ENCODE measurements at places on chromosomes 13 and 19. TPM values are rescaled to one million over a fixed set of nuclear protein-coding genes. Genes with fewer than 3 reads are reported as not detected.

The MISP gene
- not detected for total RNA-seq

The KLK6 gene
- total RNA-seq = not detected

GRCh38 chr13:66915596-66916185 is 314.4 kb downstream of the PCDH9 start:
- DNase-seq = peak; percentile 2

DNA sequence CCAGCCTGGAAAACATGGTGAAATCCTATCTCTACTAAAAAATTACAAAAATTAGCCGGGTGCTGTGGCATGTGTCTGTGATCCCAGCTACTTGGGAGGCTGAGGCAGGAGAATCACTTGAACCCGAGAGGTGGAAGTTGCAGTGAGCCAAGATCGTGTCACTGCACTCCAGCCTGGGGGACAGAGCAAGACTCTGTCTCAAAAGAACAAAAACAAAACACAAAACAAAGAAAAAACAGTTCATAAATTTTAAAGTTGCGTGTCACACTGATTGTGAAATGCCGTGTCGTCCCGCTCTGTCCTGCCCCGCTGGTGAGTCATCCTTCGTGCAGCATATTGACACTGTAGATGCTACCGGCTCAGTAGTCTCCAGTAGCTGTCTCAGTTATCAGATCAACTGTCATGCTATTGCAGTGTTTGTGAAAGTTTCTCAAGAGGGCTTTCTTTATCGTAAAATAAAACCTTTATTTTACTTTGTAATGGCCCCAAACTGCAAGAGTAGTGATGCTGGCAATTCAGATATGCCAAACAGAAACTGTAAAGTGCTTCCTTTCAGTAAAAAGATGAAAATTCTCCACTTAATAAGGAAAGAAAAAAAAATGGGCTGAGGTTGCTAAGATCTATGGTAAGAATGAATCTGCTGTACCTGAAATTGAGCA is 36.4 kb upstream of the IGFL1 start:
- DNase-seq = peak; percentile 10

- peak; percentile 38 for DNase-seq
Measured at GRCh38 chr19:55305491-55305890, 19.6 kb downstream of the TMEM150B start.

- DNase-seq = no peak
Measured at GRCh38 chr19:4717966-4718701, 5.5 kb downstream of the DPP9 start.

DNA sequence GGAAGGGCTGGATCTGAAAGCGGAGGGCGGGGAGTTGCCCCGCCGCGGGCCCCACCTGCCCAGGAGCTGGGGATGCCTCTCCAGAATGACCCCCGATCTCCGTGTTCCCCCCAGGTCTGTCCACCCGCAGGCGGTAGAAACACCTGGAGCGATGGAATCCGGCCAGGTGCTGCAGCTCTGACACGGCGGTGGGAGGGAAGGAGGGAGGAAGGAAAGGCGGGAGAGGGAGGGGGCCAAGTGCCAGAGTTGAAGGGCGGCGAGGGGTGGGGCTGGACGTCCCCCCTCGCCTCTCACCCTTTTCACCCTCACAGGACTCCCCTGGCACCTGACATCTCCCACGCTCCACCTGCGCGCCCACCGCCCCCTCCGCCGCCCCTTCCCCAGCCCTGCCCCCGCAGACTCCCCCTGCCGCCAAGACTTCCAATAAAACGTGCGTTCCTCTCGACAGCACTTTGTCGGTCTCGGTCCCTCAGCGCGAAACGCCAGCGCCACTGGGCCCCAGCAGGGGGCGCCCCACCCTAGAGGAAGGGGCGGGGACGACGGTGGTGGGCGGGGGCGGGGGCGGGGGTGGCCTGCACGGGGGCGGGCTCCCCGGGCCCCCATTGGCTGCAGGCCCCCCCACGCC is 337 bp upstream of the FXYD7 start:
- DNase-seq = peak; percentile 86

DNA sequence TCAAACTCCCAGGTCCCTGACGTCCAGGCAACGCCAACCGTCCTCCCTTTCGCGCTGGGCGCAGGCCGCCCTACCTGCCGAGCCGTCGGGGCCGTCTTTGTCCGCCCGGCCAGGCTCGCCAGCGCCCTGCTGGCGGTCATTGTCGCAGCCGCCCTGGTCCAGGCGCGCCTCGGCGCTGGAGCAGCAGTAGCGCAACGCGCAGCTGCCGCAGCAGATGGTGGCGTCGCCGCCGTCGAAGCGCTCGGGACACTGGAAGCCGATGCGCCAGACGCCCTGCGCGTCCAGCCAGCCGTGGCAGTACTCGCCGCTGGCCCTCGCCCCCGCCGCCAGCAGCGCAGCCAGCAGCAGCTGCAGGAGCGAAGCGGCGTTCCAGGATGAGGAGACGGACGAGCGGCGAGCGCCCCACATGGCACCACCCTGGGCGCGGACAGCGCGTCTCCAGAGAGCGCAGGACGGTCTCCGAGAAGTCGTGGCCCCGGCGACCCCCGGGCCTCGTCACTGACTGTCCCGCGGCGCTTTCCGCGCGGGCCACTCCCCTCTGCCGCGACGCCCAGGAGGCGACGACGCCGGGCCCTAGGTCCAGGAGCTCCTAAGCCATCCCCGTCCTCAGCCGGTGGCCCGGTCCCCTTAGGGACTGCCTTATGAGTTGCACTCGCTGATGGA is 1.1 kb downstream of the SHISA2 start:
- DNase-seq = no peak

DNA sequence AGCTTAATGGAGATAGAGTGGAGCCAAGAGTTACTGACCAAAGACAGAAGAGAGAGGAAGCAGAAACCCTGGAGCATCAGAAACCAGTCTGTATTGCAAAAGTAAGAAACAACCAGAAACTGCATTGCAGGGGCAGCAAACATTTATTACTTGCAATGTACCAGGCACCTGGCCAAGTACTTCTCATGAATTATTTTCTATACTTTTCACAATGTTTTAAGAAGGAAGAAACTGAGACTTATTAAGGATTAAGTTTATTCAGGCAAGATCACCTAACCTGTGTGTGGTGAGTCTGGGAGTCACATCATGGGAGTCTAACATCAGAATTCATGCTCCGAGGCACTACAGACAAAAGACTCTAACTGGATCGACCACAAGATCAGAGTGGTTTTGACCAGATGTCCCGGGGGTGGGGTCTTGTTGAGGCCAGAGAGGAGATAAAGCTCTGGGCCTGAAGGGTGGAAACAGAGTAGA is 47.4 kb downstream of the TNFRSF19 start:
- DNase-seq = no peak

GRCh38 chr19:4830332-4830731 is 1.2 kb downstream of the TICAM1 start:
- no peak for DNase-seq

- DNase-seq = no peak
Measured at GRCh38 chr19:11203194-11204075, 6.1 kb upstream of the KANK2 start.

Measured in natural killer cell (primary cell).